ENCODE measurements at places on chromosomes 12 and 14.

- DNase-seq: no peak
Observed at GRCh38 chr12:52634266-52635056, 16.1 kb upstream of the KRT73 start.

DNA sequence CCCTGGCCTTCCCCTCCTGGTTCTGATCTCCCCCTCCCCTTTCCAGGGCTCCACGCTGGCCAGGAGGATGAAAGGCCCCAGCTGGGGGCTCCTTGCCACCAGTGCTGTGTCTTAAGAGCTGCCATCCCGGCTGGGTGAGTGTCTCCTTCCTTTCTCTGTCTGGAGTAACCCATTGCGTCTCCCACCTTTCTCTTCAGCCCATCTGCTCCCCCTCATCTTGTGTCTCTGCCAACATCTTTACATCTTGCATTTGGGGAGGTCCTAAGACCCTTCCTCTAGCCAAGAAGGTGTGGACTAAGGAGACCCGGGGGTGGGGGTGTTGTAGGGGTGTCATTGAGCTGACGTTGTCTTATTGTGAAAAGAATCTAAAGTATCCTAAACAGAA, 505 bp downstream of the BCL2L2 start:
- DNase-seq: no peak

DNA sequence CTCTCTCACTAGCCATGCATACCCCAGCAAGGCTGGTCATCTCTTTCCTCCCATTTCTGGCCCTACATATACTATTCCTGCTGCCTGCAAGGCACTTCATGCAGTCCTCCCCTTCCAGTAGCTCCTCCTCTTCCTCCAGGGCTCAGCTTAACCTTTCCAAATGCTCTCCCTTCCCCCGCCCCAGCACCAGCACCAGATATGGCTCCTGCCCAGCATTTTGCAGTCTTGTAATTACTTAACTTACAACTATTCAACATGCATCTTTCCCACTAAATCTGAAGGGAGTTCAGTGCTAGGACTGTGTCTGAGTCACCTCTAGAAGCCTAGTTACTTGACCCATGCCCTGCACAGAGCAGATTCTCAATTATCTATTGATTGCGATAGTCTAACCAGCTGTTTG, 1.8 kb upstream of the FBXO21 start:
- no peak for DNase-seq

DNA sequence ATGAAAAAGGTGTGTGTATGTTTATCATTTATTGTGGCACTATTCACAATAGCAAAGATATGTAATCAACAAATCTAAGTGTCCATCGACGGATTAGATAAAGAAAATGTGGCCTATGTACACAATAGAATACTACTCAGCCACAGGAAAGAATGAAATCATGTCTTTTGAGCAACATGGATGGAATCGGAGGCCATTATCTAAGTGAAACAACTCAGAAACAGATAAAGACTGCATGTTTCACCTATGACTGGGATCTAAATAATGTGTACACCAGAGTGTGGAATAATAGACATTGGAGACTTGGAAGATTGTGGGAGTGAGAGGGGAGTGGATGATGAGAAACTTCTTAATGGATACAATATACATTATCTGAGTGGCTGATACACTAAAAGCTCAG, 44.0 kb downstream of the CCER1 start:
- DNase-seq: no peak

DNA sequence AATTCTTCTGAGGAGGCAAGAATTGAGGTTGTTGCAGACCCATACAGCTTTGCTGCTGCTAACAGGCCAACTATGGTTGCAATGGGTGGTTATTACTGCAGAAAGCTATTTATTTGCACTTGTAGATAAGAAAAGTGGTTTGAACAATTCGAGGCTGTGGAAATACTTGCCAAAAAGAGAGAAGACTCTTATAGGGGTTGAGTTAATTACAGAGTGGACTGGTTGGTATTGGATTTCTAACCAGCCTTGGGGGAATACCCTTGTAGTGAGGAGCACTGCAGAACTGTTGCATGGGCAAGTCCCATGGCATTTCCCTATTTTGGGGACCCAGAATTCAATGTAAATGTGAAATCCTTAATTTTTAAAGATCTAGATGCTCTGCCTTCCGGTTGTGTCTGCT, 120.5 kb downstream of the KCNMB4 start:
- no peak for DNase-seq

DNA sequence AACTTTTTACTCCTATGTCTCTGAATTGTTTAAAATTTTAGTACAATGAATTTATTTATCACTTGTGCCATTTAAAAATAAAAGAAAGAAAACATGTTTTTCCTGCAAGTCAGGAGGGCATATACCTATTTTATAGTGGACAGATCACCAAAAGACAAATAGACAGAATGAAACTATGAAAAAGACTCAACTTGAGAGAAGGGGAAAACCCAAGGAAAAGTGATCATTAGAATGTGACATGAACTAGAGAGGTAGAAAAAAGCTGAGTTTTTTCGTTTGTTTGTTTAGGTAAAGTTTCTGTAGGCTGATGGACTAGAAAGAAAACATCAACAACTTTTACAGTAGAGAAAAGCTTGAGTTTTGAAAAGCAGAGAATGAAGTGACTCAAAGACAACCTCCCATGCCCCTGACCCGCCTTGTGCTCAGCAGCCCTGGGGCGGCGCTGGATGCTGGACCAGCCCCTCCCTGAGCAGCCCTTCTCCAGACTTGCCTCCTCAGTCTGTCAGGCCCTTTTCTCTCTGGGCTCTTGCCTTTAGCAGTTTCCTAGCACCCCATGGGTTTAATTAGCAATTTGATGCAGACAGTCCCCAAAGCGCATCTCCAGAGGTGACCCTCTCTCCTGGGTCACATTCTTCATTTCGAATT, 95.1 kb upstream of the ARID2 start:
- DNase-seq: no peak

DNA sequence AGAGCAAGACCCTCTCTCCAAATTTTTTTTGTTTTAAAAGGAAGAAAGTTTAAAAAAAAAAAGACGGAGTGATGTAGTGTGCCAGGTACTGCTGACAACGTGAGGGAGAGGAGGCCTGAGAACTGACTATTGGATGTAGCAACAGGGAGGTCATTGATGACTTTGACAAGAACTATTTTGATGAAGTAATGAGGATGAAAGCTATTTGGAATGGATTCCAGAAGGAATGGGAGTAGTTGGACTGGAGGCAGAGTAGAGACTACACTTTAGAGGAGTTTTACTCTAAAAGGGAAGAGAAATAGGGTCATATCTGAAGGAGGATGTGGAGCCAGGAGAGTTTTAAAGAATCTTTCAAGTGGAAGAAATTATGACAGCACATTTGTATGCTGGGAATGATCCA, 27.8 kb upstream of the SLC38A2 start:
- no peak for DNase-seq

- DNase-seq: no peak
Observed at GRCh38 chr14:67221982-67222328, 19.3 kb upstream of the PALS1 start.

GRCh38 chr12:28192125-28192524, 1.9 kb downstream of the CCDC91 start:
- no peak for DNase-seq

GRCh38 chr14:56561606-56562005, 18.0 kb upstream of the TMEM260 start:
- no peak for DNase-seq

DNA sequence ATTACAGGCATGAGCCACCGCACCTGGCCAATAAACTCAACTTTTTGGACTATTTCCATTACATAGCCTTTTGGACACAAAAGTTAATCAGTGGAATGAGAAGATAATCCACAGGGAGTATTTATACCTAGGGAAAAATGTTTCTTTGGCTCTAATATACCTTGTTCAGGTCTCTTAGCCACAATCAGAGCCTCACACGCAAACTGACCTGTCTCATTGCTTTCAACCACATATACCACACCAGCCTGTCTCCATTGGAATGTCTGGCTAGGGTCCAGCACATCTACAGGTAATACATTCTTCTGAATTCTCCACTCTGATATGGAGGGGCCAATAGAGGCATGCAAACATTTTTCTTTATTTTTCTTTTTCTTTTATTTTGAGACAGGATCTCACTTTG, 3.8 kb upstream of the RBMS2 start:
- no peak for DNase-seq

DNA sequence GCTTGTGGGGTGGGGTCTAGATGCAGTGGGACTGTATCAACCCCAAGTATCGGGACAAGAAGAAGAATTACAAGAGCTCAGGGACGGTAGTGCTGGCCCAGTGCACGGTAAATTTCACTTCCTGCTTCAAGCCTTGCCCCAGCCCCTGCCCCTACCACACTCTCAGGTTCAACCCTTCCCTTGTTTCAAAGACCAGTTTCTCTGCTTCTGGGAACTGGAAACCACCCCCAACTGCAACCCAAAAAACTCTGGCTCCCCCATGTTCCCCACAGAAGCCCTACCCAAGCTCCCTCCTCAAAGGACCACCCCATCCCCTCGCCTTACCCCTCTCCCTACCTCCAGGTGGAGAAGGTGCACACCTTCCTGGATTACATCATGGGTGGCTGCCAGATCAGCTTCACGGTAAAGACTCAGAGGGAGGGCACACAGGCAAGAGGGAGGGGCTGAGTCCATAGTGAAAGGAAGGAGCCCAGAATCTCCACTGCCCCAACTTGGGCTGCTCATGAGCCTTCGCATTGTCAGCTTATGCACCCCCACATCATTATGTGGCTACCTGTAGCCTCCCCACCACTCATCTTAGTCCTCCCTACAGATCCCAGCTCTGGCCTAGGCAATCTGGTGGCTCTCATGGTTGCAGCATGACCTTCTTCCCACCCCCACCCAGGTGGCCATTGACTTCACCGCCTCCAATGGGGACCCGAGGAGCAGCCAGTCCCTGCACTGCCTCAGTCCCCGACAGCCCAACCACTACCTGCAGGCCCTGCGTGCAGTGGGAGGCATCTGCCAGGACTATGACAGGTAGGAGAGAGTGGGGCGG, 4.3 kb downstream of the CPNE6 start:
- DNase-seq: no peak

DNA sequence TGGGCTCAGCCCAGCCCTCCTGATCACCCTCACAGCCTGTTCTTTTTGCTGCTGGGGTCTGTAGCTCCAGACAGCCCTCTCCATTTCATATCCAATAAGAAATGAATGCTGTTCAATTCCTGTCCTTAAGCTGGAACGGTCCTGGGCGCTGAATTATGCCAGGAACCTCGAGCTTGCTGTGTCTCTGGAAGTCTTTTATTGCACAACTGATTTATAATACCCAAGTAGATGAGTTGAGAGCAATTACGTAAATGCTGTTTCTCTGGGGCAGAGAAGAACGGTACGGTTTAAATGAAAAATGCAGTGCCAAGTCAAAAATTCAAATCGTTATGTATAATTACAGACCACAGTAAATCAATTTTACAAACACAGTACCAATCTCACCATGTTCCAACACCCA, 161.0 kb downstream of the SAMD4A start:
- DNase-seq: no peak

GRCh38 chr12:115794659-115795081, 482.8 kb downstream of the MED13L start:
- DNase-seq: no peak

DNA sequence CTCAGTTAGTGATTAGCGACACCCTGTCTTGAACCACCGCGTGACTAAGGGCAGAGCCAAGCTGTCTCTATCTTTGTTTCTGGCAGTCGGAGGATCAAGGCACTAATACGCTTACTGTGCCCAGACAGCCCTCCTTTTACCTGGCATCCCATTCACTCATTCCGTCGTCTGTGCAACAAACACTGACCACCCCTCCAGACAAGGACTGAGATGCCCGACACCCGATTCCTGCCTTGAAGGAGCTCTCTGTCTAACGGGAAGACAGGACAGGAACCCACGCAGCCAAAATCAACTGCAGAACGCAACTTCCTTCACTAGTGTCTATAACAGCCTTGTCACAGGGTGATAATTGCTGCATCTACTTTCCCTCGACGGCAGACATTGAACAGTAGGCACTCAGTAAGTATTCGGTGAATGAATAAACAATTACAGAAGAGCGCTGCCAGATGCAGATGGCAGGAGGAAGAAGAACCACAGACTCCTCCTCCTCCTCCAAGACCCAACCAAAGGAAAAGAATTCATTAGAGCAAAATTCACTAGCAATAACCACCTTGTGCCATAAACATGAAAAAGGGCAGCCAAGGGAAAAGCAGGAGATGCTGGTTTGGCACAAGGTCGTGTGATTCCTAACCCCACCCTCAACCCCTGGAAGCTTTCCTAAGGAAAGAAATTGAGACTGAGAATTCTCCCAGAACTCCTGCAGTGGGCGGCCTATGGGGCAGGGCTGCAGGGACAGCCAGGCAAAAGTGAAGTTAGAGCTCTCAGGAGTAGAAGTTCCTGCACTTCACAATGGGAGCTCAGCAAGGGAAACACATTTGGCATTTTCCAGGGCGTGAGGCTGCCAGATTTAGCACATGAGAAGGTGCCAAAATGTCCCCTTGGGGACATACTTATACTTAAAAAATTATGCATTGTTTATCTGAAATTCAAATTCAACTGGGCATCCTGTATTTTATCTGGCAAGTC, 186.6 kb upstream of the DIO3 start:
- DNase-seq: no peak

- no peak for DNase-seq
Observed at GRCh38 chr14:100236881-100237280, 2.1 kb upstream of the YY1 start.

DNA sequence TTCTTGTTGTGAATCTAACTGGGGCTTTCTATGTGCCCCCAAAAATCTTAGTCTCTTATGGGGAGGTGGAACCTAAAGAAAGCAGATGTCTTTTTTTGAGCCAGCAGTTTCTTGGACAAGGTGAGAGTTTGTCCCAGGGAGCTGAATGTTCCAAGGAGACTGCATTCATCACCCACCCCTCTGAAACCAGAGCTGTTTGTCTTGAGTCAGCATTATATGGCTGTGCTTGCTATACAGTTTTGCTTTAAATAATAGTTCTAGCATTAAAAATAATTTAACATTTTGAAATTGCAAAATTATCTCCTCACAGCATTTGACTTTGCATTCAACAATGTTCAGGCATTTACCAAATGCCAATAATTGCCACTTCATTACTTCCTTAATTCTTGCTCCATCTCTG, 813.3 kb downstream of the BCL11B start:
- no peak for DNase-seq

- no peak for DNase-seq
Observed at GRCh38 chr12:94589591-94590001, 60.8 kb downstream of the TMCC3 start.

GRCh38 chr14:97298331-97298730, 501.1 kb downstream of the VRK1 start:
- DNase-seq: no peak

DNA sequence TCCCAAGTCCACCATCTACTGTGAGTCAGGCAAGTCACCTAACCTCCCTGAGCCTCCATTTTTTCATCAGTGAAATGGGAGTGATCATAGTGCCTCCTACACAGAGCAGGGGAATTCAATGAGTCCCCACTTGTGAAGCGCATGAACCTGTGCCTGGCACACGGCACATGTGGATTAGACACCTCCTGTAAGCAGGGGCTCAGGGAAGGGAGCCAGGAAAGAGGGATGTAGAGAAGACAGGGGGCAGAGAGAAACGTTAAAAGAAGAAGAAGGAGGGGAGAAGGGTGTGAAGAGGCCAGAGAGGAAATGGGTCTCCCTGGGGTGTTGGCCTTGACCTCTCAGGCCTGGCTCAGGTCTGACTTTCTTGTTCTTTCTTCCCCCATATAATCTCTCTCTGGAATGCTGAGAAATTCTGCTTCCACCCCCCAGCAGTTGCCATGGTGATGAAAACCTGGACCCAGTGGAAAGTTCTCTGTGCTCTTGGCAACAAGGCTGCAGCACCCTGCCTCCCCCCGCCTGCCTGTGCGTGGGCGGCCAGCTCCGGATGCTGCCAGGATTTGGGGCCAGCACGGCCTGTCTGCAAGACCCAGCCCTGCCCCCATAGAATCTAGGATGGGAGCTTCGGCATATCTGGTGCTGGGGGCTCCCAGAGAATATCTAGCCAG, 94.5 kb downstream of the CALM1 start:
- DNase-seq: no peak

All from stimulated activated CD4-positive, alpha-beta T cell treated with anti-CD3 and anti-CD28 coated beads, Interleukin-15, amount 100 ng/mL, for 48 hours (primary cell).